Stimulated activated CD4-positive, alpha-beta T cell treated with anti-CD3 and anti-CD28 coated beads, Interleukin-12 subunit alpha, Interleukin-12 subunit beta, amount 100 ng/mL, for 4 hours (primary cell): ENCODE measurements at places on chromosomes 13 and 19.

DNA sequence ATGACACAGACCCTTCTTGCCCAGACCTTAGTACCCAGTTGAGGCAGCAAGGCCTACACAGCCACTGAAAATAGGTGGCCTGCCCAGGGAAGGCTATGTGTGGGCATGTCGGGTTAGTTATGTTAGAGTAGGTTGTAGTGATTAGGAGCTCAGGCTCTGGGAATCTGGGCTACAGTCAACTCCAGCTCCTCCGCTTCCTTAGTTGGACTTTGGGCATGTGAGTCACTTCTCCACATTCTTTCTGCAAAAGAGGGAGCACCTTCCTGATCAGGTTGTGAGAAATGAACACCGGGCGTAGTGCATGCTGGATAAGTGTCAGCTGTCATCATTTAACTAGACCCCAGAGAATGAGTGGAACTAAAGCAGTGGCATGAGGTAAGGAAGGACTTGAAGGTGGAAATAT lies 64.8 kb downstream of the ARHGAP35 start:
- DNase-seq, result no peak

GRCh38 chr19:34336781-34337271 lies 28.2 kb upstream of the GPI start:
- no peak for DNase-seq

DNA sequence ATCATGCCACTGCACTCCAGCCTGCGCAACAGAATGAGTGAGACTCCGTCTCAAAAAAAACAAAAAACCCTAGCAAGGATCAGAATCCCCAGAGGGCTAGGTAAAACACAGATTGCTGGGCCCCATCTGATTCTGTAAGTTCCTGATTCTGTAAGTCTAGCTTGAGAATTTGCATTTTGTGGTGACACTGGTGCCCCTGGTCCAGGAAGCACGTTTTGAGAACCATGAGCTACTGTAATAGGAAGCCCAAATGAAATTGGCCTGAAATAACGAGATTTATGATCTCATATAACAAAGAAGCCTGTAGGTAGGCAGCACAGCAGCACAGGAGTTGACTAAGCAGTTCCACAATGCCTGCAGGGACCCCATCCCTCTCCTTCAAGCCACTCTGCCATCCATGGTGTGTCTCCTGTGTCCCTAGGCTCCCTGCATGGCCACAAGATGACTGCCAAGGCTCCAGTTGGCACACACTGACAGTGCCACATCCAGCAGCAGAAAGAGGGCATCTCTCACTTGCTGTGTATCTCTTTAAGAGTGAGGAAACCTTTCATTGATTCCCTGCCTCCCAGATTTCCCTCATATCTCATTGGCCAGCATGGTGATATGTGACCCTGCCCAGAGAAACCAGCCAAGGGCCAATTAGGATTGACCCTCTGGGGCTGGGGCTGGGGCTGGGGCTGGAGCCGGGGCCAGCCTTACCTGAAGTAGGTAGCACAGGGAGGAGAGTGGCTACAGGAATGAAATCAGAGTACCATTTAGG lies 21.7 kb downstream of the SIPA1L3 start:
- DNase-seq, result no peak

GRCh38 chr13:98977568-98978265 lies at the start of gene DOCK9:
TSS of gene DOCK9 (minus strand) at chr13:98978064. CDS start at chr13:98977909, 155 bp downstream.
- DNase-seq, result no peak

DNA sequence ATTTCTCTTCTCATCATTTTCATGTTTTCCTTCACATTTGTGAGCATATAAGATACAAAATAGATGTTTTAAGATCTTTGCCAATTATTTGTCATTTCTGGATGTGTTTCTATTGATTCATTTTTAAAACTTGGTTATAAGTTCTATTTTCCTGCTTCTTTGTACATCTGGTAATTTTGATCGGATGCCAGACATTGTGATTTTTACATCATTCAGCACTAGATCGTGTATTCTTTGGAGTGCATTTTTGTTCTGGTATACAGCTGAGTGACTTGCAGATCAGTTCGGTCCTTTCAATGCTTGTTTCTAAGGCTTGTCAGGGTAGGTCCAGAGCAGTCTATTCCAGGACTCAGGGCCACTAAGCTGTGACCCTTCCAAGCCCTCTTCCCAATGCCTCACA lies 198.2 kb downstream of the KLF12 start:
- no peak for DNase-seq

DNA sequence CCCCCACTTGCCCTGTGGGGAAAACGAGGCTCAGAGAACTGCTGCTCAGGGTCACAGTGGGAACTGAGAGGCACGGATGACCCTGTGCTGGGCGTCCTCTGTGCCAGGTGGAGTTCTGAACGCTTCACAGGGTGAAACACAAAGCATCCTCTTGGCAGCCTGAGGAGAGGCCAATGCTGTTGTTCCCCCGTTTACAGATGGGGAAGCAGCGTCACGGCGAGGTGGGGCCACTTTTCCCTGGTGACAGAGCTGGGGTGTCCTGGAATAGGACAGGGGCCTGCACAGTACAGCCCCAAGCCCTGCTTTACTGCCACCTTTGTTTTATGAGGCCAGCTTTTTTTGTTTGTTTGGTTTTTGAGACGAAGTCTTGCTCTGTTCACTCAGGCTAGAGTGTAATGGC lies 22.1 kb downstream of the DHX34 start:
- DNase-seq, result no peak

DNA sequence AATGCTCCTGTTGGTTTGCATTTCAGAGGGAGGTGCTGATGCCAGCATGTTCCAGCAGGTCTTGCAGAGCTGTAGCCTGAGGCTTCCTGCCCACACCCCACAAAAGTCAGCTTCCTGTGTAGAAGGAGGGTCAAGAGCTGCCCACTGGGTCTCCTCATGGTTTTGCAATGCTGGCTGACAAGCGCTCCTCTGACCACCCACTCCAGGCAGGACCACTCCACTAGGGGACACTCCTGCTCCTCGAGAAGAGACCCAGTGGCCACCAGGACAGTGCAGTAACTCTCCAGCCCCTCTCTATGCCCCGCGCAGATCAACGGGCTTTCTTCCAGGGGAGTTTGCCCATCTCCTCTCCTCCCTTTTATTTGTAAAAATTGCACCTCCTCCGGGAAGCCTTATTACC lies 72.9 kb upstream of the UQCRFS1 start:
- DNase-seq, result no peak

DNA sequence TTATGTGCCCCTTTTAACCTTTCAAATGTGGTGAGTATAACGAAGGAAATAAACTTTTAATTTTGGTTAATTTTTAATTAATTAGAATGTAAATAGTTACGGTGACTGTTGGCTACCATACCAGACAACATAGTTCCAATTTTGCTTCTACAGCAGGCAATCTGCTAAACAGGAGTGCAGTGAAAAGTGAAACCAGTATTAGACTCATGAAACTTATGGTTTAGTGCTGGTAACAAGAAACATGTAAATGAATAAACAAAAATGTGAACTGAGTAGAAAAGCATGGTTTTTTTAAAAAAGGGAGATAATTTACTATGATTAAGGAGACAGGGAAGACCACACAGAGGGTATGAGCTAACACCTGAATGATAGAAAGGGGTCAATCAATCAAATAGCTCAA lies 478.4 kb downstream of the PCDH9 start:
- no peak for DNase-seq
